ENCODE measurements at places on chromosomes 5 and 9.

DNA sequence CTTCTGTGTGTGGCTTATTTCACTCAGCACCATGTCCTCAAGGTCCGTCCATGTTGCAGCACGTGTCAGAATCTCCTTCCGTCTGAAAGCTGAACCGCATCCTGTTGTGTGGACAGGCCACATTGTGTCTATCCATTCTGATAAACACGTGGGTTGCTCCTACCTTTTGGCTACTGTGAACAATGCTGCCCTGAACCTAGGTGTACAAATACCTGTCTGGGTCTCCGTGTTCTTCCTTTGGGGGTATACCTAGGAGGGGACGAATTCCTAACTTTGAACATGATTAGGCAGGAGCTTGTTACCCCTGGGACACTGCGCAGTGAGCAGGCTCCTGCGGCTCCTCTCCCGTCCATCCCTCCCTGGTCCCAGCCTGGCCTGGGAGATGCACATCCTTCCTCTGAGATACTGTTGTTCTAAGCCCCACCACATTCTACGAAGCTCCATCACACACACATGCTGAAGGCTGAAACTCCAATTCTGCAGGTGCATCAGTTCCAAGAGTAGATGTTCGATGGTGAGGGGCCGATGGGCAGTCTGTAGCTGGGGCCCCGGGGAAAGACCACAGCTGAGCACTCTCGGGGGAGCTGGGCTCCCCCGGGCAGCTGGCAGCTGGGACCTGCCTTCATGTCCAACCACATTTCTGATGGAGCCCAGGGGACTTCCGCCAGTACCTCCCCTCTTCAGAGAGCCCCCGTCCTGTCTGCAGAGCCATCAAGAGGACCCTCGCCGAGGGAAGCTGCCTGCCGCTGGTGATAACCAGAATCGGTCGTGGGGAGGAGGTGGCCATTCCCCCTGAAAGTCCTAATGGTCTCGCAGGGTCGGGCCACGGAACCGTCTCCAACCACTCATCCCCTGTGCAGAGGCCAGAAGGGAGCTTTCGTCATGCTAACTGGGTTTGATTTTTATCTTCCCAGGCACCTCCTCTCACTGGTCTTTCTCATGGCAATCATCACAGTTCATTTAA, 120.9 kb downstream of the COL23A1 start:
- no peak for DNase-seq
- no peak overlapping the region for H3K4me3 ChIP-seq
- no peaks in the 10 kb centered on the region for H3K27me3 ChIP-seq
- no peaks in the 10 kb centered on the region for H3K36me3 ChIP-seq
- H3K4me1 ChIP-seq = peaks cover 9% of the 10 kb centered on the region

DNA sequence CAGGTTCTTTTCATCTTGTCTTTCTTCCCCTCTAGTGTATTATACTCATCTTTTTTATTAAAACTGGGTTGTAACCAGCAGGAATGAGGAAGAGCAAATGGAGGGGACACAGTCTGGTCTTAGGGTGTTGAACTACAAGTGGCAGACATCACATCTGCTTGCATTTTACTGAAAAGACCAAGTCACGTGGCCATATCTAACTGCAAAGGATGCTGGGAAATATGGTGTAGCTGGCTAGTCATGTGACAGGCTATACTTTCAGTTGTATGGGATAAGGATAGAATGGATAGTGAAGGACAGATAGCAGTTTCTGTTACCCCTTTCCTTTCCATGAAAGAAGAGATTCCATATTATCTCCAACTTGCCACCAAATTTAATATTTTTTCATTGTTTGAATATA, 13.0 kb upstream of the FGD3 start:
- H3K27me3 ChIP-seq = no peaks in the 10 kb centered on the region
- no peak for DNase-seq
- no peak overlapping the region for H3K27ac ChIP-seq
- H3K36me3 ChIP-seq = no peaks in the 10 kb centered on the region

DNA sequence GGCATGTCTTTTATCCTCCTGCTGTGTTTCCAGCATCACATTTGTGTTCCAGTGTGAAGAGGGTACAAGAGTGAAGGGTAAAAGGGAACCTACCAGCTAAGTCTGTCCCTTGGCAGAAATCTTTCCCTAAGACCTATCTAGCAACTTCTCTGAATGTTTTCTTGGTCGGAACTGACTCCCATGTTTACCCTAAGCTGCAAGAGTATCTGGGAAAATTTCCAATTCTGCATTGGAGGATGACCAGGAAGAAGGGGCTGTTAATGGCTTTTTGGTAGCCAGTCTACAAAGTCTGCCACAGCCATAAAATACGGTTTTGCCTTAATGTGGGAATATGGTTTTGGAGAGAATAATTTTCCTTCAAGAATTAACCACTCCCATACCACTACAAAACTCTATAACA, 75.1 kb downstream of the MAST4 start:
- H3K36me3 ChIP-seq = no peaks in the 10 kb centered on the region
- no peak for DNase-seq
- H3K4me1 ChIP-seq = no peaks in the 10 kb centered on the region
- H3K27me3 ChIP-seq = no peaks in the 10 kb centered on the region
- no peak overlapping the region for H3K27ac ChIP-seq

DNA sequence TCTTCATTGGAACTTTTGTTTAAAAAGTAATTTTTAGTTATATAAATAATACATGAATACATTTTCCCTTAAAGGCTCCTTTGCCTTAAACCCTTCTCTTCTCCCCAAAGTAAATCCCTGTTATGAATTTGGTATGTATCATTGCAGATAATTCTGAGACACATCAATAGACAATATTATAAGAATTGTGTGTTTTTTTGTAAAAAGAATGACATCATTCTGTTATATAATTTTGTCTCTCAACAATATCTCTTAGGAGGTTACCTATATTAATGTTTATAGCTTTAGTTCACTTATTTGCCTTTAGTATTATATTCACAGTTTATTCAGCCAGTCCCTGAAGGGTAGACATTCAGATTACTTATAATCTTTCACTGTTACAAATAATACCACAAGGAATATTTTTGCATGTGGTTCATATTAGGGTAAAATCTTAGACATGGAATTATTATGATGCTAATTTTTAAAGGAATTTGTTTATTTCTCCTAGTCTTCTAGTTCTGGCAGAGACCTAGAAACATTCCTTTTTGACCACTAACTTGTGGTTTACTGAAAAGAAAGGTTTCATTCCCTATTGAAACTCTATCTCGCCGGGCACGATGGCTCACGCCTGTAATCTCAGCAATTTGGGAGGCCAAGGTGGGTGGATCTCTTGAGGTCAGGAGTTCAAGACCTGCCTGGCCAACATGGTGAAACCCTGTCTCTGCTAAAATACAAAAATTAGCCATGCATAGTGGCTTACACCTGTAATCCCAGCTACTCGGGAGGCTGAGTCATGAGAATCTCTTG, 105.6 kb downstream of the KCTD16 start:
- no peak overlapping the region for H3K4me3 ChIP-seq
- no peak for DNase-seq
- no peaks in the 10 kb centered on the region for H3K27me3 ChIP-seq
- H3K27ac ChIP-seq = no peak overlapping the region
- H3K36me3 ChIP-seq = no peaks in the 10 kb centered on the region

DNA sequence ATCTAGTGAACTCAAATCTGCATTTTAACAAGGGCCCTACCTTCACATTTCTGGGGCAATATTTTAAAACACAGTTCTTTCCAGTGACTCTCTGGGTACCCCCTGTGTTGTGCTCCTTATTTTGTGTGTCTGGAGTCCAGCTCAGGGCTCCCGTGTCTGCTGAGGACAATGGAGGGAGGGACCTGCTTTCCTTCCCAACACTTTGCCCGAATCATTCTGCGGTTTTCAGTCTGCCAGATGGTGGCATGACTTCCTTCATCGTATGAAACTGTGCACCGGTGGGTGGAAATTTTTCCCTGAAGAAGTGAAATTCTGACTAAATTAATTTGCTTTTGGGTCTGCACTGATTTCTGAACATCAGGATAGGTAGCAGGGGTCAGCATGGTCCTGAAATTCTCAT, 153.6 kb upstream of the CD180 start:
- no peaks in the 10 kb centered on the region for H3K4me1 ChIP-seq
- DNase-seq = no peak
- no peaks in the 10 kb centered on the region for H3K27me3 ChIP-seq
- H3K4me3 ChIP-seq = no peak overlapping the region
- no peaks in the 10 kb centered on the region for H3K36me3 ChIP-seq

- H3K36me3 ChIP-seq = no peaks in the 10 kb centered on the region
- H3K4me3 ChIP-seq = peak overlapping the region; percentile 67
- peaks cover 2% of the 10 kb centered on the region for H3K27me3 ChIP-seq
- no peak overlapping the region for H3K27ac ChIP-seq
- DNase-seq = peak; percentile 54
- H3K4me1 ChIP-seq = no peaks in the 10 kb centered on the region
Measured at GRCh38 chr5:14872070-14872989, 752 bp upstream of the ANKH start.

GRCh38 chr9:127014216-127014909, 99.8 kb downstream of the RALGPS1 start:
- H3K36me3 ChIP-seq = no peaks in the 10 kb centered on the region
- H3K27me3 ChIP-seq = no peaks in the 10 kb centered on the region
- no peaks in the 10 kb centered on the region for H3K4me1 ChIP-seq
- no peak for DNase-seq
- H3K27ac ChIP-seq = no peak overlapping the region

DNA sequence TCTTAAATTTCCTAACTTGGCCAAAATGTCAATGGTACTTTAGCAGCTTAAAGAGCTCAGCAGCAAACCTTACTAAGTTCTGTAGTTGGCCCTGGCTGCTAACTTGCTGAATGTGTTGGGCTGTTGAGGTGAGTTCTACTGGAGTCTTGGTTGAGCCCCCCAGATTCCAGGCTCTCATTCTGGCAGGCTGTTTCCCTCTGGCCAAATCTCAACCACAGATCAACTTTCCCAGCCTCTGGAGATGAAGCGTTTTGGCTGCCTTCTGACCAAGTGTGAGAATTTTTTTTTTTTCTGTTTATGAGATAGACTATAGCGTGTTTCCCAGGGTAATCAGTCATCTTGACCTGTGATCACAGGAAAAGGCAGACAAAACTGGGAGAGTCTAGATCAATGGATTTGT, 343.7 kb downstream of the EBF1 start:
- H3K27ac ChIP-seq = no peak overlapping the region
- H3K4me3 ChIP-seq = no peak overlapping the region
- no peaks in the 10 kb centered on the region for H3K27me3 ChIP-seq
- H3K4me1 ChIP-seq = no peaks in the 10 kb centered on the region
- no peaks in the 10 kb centered on the region for H3K36me3 ChIP-seq
- no peak for DNase-seq

- peaks cover 75% of the 10 kb centered on the region for H3K4me1 ChIP-seq
- no peaks in the 10 kb centered on the region for H3K27me3 ChIP-seq
- no peak for DNase-seq
- no peak overlapping the region for H3K4me3 ChIP-seq
- no peaks in the 10 kb centered on the region for H3K36me3 ChIP-seq
Measured at GRCh38 chr9:110105107-110105506, 102.9 kb downstream of the C9orf152 start.

- no peak for DNase-seq
- H3K27ac ChIP-seq = no peak overlapping the region
- no peaks in the 10 kb centered on the region for H3K36me3 ChIP-seq
- no peak overlapping the region for H3K4me3 ChIP-seq
Measured at GRCh38 chr9:78324068-78324650, 27.2 kb downstream of the PSAT1 start.

DNA sequence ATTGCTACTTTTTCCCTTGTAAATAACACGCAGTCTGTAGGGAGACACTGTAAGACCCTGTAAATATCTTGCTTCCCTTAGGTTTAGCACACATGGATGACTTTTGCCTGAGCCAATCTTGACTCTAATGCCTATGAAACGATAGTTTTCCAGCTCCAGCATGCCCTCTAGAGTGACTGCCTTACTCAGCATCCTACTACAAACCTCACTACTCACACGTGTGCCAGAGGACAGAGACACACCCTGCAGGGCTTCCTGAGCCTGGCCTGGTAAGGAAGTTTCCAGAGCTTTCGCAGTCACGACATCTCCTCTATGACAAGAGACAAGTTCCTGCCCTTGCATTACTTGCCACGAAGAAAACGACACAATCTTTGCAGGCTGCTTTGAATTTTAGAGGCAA, 138.1 kb downstream of the ATPSCKMT start:
- no peak overlapping the region for H3K27ac ChIP-seq
- H3K4me3 ChIP-seq = no peak overlapping the region
- no peaks in the 10 kb centered on the region for H3K36me3 ChIP-seq
- H3K27me3 ChIP-seq = no peaks in the 10 kb centered on the region
- DNase-seq = no peak

DNA sequence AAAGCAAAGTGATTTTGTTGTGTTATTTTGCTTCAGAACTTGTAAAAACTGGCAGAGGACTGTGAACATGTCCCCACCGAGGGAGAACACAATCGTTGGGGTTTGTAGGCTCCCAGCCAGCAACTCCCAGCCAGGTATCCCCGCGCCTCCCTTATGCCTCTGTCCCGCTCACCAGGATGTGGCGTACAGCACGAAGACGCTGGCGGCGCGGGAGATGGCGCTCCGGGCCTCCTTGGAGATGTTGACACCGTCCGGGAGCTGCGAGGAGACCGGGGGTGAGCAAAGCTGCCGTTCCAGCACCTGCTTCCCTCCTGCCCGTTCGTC, 630 bp downstream of the POLE3 start:
- H3K4me3 ChIP-seq = peak overlapping the region; percentile 89
- peak overlapping the region; percentile 98 for H3K27ac ChIP-seq
- H3K27me3 ChIP-seq = no peaks in the 10 kb centered on the region
- 0 out of 2 replicates have a peak, but pooled peaks cover 2% of the 10 kb centered on the region for H3K36me3 ChIP-seq

DNA sequence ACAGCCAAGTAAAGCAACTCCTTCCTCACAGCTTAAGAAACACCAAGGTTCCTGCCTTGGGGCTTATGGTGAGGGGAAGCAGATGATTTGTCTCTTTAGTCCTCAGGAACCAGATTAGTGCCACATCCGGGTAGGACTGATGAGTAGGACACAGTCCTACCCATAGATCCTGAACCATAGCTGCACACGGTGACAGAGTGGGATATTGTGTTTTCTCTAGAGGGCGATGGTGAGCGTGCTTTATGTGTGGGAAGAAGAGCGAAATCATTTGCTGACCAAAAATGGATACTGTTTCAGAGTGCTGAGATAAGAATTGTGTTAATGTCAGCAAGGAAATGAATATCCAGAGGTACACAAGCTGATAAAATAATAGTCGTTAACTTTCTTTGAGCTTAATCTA, 209.0 kb upstream of the FBXL7 start:
- H3K4me1 ChIP-seq = no peaks in the 10 kb centered on the region
- no peaks in the 10 kb centered on the region for H3K27me3 ChIP-seq
- no peaks in the 10 kb centered on the region for H3K36me3 ChIP-seq
- DNase-seq = no peak
- H3K4me3 ChIP-seq = no peak overlapping the region

DNA sequence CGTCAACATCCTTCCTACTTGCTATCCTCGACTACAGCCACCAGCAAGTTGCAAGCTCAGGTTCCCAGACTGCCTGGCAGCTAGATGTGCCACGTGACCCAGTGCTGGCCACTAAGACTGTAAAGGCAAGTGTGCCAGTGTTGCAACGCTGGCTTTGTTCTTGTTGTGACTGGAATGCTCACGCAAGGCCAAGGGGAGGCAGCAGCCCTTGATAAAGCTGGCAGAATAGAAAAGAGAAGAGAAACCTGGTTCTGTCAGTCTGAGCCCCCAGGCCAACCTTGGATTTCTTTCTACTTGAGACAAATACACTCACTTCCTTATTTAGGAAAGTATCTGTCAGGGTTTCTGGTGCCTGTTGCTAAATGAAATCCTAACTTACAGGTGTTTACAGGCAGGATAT, 113.0 kb downstream of the KLHL3 start:
- H3K27ac ChIP-seq = no peak overlapping the region
- no peak for DNase-seq
- H3K4me1 ChIP-seq = no peaks in the 10 kb centered on the region
- no peaks in the 10 kb centered on the region for H3K27me3 ChIP-seq
- no peak overlapping the region for H3K4me3 ChIP-seq
